ENCODE measurements at places on chromosomes 11 and 22.

DNA sequence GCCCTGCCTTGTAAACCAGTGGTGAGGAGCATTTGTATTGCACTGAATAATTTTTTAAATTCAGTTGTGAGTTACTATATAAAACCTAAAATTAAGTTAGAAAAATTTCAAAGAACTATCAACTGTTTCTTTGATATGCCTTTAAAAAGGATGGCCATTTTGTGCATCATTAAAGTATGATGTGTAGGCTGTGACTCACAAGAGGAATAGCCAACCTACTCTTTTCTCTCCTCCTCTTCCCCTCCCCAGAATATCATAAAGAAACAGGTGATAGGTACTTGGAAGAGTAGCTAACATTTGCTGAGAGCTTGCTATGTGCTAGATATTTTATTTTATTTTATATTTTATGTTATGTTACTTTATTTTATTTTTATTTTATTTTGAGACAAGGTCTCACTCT lies 10.6 kb upstream of the PIK3C2A start:
- no peak for DNase-seq

DNA sequence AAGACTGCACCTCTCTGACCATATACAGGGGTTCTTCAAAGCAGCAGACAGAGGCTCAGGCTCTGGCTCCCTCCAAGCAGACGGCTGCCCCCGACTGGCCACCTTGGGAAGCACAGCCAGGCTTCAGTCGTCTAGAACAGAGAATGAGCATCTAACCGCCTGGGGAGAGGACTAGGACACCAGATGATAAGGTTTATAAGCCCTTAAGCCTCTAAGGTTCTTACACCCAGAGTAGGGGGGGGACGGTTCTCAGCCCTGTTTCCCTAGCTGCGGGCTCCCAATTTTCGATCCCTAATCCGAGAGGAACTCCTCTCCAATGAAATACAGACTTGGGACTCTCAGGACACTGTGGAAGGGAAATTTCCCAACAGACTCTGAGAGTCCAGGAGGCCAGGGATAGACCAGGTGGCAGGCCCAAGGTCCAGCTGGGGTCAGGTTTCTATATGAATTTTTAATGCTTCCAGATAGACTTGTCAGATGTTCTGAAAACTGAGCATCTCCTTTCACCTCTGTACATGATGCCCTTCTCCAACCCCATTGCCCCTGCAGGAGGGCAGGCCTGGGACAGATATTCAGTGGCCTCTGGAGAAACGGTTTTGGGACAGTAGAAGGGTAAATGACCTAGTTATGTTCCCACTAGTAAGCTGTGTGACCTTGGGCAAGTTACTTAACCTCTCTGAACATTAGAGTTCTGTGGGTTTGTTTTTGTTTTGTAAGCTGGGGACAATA lies 20.2 kb downstream of the RTN4RL2 start:
- DNase-seq, result peak; percentile 61

DNA sequence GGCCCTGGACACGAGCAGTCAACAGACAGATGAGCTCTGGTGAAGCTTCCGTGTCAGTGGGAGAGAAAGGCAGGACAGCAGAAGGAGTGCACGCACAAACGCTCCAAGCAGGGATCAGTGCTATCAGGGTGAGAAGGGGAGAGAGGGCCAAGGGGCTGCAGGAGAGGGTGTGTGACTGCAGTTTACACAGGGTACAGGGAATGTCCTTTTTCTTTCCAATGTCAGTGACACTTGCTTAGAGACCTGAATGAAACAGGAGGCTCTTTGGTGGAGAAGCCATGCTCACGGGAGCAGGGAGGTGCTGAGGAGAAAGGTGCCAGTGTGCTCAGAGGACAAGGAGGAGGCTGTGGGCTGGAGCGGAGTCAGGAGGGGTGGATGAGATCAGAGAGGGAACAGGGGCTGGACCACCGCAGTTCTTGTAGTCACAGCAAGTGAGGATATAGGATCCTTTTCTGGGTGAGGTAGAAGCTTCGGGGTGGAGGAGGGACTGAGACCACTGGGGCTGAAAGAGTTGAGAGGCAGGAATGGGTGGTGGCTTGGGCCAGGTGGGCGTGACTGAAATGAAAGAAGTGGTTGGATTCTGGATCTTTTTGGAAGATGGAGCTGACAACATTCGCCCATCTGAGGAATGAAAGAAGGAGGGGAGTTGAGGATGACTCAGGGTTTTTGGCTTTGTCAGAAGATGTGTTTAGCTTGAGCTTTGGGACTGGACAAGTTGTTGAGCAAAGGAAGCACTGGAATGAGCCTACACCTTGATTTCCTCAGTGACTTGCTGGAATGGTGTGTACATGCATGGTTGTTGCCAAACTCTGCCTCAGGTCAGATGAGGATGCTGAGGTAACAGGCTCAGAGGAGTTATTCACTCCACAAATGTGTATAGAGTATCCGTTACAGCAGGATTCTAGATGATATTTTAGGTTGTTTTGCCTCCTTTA lies 87.9 kb downstream of the ADAMTS15 start:
- no peak for DNase-seq

GRCh38 chr11:34651551-34651950 lies 30.7 kb downstream of the EHF start:
- no peak for DNase-seq

- DNase-seq, result no peak
Measured at GRCh38 chr11:820655-821511, 2.2 kb downstream of the PNPLA2 start.

- DNase-seq, result no peak
Measured at GRCh38 chr22:24962835-24963234, 10.3 kb downstream of the KIAA1671 start.

GRCh38 chr11:64238076-64238475 lies 2.8 kb upstream of the FKBP2 start:
- no peak for DNase-seq

DNA sequence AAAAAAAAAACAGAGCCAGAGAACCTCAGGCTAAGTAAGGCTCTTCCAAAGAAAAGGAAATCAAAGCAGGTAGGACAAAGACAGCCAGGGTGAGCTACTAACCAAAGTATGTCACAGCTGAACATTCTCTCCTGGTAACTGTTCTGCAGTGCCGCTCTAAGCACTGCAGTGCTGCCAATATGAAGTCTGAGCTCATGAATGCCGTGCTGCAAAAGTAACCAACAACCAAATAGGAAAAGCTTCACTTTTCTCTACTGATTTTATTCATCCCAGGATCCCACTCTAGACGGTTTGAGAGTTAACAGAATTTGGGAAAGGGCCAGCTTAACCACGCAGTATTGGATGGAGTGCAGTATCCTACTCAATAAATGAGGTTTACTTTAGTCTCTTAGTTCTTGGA lies 3.5 kb downstream of the SIK3 start:
- DNase-seq, result no peak

- no peak for DNase-seq
Measured at GRCh38 chr11:111745719-111746504, 20.3 kb downstream of the PPP2R1B start.

GRCh38 chr11:113162592-113162962 lies 151.8 kb upstream of the TTC12 start:
- DNase-seq, result no peak

DNA sequence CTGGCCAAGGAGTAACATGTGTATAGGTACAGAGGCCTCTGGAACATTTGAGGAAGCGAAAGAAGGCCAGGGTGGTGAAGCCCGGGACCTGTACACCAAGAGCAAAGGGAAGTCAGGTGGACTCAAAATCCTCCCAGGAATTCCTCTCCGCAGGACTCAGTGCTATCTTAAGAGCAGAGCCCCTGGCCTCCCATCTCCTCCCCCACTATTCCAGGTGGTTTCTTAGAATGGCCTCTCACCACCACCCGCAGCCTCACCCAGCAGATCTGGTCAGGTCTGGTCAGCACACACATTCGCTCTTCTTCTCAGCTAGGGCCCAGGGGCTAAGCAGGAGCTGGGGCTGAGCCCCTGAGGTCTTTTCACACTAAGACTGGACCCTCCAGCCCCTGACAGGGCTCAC lies 59.1 kb downstream of the SCGB1A1 start:
- DNase-seq, result no peak

DNA sequence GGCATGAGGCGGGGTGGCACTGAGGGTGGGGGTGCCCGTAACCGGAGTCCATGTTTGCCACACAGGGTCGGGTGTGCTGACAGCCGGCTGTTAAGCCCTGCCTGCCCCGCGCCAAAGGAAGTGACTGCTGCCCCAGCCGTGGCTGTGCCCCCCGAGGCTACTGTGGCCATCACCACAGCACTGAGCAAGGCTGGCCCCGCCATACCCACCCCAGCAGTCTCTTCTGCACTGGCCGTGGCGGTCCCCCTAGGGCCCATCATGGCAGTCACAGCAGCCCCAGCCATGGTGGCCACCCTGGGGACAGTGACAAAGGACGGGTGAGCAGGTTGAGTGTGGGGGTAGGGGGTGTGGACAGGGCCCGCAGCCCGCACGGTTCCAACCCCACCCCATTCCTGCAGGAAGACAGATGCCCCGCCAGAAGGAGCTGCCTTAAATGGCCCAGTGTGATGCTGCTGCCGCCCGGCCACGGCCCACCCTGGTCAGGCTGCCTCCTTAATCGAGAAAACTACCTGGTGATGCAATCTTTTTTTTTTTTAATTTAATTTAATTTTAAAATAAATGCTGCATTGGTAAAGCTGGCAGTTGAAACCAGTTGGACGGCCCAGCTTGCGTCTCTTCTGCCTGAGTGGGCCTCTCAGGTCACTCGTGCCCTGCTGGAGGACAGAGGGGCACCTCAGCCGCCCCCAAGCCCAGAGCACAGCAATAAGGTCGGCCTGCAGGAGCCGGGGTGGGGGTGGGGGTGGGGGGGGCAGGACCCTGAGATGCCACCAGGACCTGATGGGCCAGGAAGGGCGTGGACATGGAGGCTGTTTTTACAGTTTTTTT lies 30.8 kb downstream of the SBF1 start:
- no peak for DNase-seq

DNA sequence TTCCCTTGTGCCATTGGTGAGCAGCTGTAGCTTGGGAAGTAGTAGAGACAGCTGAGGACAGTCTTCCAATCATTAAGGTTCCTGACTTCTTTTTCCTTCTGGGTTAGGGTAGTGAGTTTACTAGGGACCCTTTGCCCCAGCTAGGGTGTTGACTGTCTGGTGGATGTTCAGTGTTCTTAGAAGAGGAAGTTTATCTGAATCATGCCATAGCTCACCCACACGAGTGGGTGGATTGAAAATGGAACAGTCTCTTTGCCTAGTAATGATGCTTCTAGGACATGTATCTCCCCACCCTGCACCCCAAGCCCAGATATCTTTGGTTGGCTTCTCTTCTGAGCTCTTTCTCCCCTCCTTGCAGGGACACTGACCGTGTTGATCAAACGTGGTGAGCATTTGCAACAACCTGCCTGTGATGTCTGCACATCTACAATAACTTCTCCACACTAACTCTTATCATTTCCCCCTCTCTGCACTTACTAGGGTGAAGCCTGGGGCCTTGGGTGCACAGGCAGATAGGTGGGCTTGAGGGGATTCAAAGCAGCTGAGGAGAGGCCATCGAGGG lies 57.1 kb upstream of the HORMAD2 start:
- DNase-seq, result no peak

GRCh38 chr11:777288-778255 lies at the start of gene GATD1:
TSS of gene GATD1 (minus strand) at chr11:777487. CDS start at chr11:777462, 25 bp downstream.
- peak; percentile 93 for DNase-seq

GRCh38 chr11:130728185-130729180 lies 187.8 kb downstream of the SNX19 start:
- no peak for DNase-seq

DNA sequence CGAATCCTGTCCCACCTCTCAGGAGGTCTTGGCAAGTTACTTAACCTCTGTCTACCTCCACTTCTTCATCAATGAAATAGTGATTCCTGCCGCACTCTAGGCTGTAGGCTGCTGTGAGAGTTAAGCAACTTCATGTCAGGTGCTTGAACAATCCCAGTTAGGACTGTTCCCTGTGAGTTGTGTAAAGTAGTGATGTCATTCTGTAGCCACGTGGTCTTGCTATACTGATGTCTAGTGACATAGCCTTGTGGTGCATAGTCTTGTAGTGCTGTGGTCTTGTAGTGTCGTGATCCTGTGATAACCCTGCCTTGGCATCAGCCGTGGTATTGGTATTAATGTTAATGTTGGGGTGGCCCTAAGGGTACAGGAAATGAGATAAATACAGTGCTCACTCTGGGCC lies 30.3 kb upstream of the PRR5 start:
- peak; percentile 24 for DNase-seq

DNA sequence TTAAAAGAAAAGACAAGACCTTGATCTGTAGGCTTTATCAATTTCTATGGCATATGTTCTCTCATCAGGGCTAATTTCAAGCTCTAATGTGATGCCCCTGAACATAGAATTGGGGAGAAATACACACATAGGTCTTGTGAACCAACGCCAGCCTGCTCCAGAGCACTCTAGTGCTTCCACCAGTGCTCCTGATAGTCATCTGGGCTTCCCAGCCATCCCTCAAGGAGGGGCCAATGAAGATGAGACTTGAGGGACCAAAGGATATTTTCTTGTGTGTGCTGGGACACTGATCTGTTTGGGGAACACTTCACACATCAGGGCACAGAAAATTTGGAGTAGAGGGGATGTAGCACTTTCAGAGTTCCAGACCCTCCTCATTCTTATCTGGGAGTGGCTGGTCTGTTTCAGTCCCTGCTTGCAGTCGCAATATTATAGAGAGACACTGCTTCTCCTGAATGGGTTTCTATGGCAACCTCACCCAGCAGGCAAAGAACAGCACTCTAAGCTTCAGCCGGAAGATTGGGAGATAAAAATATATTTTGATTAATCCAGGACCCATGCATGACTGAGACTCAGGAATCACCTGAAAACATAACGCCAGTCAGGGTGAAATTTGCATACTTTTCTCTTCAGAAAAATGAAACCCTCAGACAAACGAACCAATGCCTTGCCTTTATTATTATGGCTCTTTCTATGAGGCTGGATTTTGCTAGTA lies 28.4 kb upstream of the SCN3B start:
- no peak for DNase-seq

- DNase-seq, result no peak
Measured at GRCh38 chr11:133506023-133506422, 26.3 kb downstream of the OPCML start.

DNA sequence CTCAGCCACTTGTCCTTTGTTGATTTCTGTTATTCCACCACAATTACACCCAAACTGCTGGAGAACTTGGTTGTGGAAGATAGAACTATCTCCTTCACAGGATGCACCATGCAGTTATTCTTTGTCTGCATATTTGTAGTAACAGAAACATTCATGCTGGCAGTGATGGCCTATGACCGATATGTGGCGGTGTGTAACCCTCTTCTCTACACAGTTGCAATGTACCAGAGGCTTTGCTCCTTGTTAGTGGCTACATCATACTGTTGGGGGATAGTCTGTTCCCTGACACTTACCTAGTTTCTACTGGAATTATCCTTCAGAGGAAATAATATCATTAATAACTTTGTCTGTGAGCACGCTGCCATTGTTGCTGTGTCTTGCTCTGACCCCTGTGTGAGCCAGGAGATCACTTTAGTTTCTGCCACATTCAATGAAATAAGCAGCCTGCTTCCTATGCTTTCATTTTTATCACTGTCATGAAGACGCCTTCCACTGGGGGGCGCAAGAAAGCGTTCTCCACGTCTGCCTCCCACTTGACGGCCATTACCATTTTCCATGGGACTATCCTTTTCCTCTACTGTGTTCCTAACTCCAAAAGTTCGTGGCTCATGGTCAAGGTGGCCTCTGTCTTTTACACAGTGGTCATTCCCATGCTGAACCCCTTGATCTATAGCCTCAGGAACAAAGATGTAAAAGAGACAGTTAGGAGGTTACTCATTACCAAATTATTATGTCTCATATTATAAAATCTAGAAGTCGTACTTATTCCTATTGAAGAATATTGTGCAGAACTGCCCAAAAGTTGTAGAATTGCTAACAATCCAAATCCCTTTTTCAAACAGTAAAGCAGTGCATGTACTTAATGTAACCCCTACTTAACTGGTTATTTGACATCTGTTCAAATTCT lies 53.2 kb downstream of the OR4C6 start:
- no peak for DNase-seq
